Thoracic aorta (tissue), 2 donors: ENCODE measurements at places on chromosomes 2 and 18.

DNA sequence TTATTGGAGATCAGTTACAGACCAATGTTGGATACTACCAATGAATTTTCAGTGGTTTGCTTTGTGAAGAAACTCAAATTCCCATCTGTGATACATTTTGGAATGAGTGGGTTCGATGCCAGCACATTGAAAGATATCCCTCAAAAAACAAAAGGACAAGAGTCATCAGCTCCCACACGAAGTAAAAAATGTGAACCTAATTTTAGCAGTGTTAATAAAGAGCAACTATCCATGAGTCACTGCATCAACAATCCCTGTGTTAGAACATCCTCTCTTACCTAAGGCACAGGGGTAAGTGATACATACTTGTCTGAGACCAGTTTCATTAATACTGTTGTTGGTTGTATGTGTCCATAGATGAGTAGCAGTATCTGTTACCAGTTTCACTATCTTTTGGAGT is 551.8 kb upstream of the SOX11 start:
- no peak for DNase-seq

DNA sequence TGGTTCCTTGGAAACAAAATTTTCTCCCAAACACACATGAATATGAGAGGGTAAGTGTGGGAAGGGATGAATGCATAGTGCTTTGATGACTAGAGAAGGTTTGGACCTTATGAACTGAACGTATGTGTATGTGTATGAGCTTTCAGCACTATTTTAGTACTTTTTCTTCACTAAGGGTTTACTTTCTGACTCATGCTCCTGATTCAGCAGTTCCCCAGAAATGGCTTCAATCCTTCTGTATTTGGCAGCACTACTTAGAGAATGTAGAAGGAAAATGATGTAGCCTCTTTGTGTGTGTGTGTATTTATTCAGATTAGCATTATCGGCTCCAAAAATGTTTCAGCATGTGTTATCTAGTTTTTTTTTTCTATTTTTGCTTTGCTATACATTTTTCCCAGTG is 22.2 kb downstream of the KCNJ3 start:
- no peak for DNase-seq

DNA sequence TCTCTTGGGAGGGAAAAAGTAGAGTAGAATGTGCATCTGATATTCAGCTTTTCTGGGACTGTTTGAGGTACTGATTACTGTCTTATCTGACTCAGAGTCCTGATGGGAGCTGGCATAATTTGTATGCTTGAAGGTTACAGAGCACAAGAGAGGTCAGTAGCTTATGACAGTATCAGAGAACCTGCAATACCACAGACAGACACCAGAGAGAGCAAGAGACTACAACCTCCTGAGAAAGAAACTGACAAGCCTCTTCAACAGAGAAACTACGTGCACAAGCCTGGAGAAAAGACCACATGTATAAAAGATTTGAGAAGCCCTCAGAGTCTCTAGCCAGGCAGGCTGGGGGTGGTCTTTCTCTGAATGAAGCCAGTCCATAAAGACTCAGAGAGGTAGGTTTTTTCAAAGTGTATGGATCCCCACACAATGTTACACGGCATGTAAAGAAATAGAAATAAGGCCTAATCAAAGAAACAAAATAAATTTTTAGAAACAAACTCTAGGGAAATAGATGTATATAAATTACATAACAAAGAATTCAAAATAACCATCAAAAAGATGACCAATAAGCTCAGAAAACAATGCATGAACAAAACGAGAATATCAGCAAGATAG is 568.3 kb downstream of the LRRTM4 start:
- DNase-seq = no peak

- no peak for DNase-seq
These were observed 48.4 kb upstream of the SPATS2L start for GRCh38 chr2:200258081-200258480.

GRCh38 chr18:21363348-21363747 is 121.3 kb downstream of the GREB1L start:
- no peak for DNase-seq

DNA sequence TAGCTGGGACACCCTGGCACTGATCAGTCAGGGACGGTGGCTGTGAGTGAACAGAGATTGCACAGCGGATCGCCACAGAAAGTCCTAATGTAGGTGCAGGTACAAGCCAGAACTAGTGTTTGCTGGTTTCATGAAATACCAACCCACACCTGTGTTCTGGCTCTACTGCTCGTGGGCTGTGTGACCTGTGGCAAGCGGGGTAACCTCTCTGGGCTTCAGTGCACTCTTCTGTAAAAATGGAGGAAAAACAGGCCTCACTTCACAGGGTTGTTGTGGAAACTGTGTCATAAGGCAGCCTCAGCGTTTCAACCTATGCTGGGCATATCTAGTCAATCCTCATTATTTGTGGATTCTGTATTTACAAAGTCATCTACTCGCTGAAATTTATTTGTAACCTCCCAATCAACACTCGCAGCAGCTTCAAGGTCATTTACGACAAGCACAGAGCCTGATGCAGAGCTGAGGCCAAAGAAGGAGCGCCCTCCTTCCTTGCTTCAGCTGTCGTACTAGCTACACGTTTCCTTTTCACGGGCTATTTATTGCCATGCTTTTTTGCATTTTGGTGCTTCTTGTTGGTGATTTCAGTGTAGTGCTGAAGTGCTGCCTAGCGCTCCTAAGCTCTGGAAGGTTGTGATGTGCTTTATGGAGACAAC is 30.0 kb downstream of the GPR45 start:
- no peak for DNase-seq

GRCh38 chr2:216245391-216245975 is 126.8 kb downstream of the MARCHF4 start:
- DNase-seq = no peak

DNA sequence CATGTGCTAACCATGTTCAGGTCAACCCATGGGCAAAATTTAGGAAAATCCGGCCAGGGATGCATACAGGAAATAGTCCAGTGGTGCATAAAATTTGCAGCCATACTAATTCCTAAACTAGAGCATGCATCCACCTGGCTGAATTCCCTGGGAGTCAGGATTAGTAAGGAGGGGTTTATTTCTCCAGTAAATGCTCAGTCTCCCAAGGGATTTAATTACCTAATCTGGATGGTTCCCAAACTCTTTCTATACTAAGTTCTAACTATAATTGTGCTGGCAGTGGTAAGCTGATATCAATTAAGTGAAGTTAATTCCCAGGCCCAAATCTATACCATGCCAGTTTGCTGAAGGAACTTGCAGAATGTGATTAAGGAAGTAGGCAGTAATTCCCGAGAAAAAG is 26.2 kb upstream of the EVA1A start:
- no peak for DNase-seq

GRCh38 chr18:2970772-2971659 is 41.9 kb downstream of the LPIN2 start:
- no peak for DNase-seq

GRCh38 chr2:168116448-168116847 is 130.9 kb downstream of the STK39 start:
- DNase-seq = no peak

- DNase-seq = no peak
These were observed 54.4 kb downstream of the CWC22 start for GRCh38 chr2:179952658-179953057.
